HCEC 1CT (cell line): ENCODE measurements at places on chromosomes 1 and 21.
A peak's percentile ranks its signal among the peaks of the same experiment; 100 is the strongest.

GRCh38 chr1:58047265-58047858 lies 499.2 kb downstream of the OMA1 start:
- no peak for DNase-seq

DNA sequence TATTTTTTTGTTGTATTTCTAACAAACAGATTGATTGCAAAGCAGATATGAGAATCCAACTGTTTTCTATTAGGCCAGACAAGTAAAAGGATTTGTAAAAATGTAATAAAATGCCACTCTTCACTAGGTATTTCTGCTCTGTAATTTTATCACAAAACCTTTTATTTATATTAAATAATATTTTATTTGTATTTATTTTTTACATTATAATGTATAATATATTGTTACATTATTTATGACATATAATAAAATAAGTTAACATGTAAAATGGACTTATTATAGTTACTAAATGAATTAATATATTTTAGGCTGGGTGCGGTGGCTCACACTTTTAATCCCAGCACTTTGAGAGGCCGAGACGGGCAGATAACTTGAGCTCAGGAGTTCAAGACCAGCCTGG lies 12.7 kb upstream of the TNNI1 start:
- no peak for DNase-seq

DNA sequence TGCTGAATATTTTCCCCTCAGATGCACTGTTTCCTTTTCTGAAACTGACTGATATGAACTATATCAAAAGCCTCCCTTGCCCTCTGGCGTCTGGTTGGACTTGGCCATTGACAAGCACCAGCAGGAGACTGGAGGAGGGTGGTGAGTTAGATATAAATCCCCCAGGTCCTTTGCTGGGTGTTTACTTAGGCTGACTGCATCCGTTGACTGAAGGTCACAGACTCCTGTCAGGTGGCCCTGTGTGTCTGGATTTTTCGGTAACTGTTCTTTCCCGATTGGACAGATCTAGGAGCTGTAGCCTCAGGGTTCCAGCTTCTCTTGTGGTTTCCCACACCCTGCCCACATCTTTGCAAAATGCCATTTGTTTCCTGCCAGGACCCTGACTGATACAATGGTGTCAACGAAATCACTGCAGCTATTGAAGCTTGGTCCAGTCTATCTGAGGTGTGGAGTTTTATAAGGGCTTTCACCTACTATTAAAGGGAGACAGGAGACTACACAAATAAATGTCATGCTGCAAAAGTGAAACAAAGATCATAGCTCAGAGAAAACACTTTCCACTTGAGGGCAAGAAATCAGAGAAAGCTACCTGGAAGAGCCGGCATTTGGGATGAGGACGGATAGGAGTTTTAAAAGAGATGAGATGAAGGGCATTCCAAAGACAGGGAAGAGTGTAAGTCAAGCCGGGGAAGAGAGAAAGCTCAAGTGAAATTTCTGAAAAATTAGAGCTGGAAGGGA lies 1.5 kb upstream of the MAGI3 start:
- DNase-seq, result no peak

GRCh38 chr1:241695246-241696171 lies 43.4 kb downstream of the WDR64 start:
- peak; percentile 57 for DNase-seq

- no peak for DNase-seq
Measured at GRCh38 chr1:8370046-8370881, 52.4 kb downstream of the SLC45A1 start.

GRCh38 chr1:49356594-49356993 lies 579.9 kb upstream of the BEND5 start:
- DNase-seq, result no peak

DNA sequence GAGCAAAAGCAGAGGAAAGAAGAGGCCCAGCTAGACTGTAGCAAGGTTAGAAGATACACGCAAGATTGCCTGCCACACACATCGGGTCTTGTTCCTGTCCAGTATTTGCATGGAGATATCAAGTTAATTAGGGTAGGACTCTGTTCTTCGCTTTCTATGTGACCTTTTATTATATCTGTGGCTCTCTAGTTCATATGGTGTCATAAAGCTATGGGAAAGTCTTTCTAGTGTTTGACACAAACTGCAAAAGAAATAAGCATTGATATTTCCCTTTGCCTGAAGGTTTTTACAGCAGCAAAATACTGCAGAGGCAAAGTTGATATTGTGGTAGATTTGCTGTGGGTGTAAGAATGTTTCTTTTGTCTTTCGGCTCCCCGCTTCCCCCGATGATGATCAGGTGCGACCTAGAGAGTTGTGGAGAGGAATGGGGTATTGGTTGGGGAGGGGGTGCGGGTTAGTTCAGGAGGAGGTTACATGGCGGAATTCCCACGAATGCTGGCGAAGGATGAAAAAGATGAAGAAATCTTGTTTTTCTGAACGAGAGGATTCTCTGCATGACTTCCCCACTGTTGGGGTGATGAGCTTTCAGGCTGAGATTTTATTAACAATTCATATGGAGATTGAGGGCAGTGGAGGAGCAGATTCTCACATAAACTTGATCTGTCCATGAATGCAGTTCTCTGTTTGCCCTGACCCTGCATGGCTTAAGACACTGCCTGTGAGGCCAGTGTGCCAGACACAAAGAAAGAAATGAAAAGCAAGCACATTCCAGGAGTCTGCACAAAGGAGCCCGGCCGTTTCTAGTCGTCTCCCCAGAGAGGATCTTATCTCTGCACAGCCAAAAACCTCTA lies 550.2 kb downstream of the USP25 start:
- no peak for DNase-seq

- DNase-seq, result no peak
Measured at GRCh38 chr21:40300300-40300699, 433.1 kb downstream of the PCP4 start.

- no peak for DNase-seq
Measured at GRCh38 chr1:248215880-248216279, 15.3 kb upstream of the OR2M4 start.

GRCh38 chr1:4305526-4306301 lies 348.7 kb upstream of the AJAP1 start:
- DNase-seq, result no peak

DNA sequence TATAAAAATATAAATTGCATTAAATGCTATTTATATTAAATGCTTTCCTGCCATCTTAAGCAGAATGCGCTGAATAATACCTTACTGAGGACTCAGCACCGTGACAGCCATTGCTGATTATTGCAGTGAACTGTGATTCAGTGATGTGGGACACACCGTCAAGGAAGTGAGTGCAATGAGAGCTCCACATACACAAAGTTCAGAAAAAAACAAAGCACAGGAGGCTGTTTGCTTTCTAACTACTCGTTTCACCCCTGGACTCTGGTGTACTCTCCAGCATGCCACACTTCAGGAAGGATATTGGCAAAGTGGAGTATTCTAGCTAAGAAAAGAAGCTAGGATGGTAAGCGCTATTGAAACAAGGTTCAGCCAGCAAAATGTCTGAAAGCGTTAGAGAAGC lies 57.4 kb upstream of the CXADR start:
- DNase-seq, result no peak

DNA sequence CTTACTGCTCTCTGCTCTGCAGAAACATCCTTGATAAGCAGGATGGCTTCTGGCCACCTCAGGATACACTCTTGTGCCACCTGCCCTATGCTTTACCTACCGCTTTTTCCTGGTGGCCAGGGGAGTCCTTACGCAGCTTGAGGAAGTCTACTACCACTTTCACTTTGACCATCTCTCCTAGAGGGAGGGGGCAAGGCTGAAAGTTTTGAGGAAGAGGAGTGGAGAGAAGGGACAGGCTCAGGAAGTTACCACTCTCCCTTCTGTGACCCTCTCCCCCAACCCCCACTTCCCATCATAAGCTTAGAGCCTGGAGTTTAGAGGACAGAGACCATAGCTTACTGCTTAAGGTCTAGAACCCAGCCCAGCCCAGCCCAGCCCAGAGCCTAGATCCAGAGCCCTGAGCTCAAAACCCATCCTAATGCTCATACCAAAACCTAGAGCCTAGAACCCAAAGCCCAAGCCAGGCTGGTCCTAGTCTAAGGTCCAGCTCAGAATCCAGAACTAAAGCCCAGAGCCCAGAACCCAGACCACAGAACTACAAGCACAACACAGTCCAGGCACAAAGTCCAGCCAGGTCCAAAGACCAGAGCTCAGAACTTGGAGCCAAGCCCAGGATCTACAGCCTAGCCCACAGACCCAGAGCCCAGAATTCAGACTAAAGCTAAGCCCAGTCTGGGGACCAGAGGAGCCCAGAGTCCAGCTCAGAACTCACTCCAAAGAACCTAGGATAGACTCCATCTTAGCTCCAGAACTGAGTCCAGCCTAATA lies 18.0 kb upstream of the MFSD2A start:
- no peak for DNase-seq

DNA sequence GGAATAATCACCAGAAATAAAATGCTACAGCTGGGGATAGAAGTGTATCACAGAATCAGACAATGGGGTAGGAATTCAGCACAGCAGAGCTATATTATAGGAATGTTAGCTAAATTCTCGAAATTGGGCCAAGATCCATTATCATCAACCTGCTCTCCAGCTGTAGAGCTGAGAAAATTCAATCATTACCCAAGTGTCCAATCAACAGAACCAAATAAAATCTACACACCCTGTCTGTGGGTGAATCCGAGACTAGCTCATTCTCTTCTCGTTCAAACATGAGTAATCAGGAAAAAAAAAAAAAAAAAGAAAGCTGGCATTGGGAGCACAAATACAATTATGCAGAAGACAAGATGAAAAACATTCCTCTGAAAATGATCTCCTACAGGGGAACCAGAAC lies 119.2 kb downstream of the CDC7 start:
- no peak for DNase-seq

DNA sequence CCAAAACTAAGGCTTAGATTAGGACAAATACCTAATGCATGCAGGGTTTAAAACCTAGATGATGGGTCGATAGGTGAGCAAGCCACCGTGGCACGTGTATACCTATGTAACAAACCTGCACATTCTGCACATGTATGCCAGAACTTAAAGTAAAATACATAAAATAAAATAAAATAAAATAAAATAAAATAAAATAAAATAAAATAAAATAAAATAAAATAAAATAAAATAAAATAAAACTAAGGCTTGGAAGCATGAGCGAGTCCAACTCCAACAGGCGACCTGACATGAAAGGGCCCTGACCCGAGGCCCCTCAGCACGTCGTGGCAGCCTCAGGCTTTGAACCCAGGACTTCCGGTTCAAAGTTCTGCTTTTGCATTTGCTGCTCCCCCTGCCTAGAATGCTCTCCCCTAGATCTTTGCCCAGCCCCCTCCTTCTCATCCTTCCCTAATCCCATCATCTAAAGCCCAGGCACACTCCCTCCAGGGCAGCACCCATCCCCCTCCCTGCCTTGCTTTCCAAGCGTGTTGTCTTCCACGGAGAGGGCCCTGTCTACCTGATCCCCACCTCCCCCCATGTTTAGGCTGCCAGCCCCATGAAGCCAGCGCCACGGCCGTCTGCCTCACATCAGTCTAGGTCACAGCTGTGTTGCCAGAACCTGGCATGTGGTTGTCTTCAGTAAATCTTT lies 64.3 kb downstream of the TAS1R2 start:
- no peak for DNase-seq

DNA sequence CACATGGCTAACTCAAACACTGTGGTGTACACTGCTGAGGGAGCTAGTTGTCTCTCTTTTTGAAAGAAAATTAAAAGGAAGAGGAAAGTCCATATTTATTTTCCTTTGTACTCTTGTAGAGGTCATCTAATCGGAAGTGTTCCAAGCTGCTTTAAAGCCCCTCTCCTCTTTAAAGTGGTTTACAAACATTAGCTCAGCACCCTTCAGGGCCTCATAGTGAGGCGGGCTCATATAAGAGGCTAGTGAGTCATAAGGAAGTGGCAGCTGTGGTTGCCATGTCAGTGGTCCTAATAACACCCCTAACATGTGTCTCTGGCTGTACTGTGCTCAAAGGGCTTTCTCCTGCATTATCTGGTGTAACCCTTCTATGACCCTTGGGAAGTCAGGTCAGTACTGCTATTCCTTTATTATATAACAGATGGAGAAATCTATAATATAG lies 104.4 kb upstream of the SERBP1 start:
- peak; percentile 74 for DNase-seq

DNA sequence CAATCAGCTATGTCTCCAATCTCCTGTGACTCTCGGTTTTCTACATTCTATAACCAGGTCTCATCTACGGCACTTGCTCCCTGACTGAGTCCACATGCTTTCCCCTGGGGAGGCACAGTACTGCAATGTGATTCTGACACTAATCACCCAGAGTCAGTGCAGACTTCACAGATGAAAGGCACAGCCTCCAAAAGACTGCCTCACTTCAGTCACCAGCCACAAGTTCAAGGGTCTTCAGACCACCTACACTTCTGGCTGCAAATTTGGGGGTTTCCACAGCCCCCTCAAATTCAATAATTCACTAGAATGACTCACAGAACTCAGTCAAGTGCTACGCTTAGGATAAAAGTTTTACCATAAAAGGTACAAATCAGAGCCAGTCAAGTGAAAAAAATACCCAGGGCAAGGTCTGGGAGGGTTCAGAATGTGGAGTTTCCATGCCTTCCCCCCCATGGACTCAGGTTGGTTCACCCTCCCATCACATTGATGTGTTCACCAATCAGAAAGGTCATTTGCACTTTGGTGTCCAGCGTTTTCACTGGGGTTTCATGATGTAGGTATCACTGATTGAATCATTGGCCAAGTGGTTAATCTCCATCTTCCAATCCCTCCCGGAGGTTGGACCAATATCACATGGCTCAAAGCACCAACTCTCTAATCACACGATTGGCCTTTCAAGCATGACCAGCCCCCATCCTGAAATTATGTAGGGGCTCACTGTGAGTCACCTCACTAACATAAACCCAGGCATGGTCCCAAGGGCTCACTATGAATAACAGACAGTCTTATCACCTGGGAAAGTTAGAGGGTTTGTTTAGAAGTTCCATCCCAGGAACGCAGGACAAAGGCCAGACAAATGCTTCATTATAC lies 182.9 kb upstream of the CAMK1G start:
- DNase-seq, result no peak

DNA sequence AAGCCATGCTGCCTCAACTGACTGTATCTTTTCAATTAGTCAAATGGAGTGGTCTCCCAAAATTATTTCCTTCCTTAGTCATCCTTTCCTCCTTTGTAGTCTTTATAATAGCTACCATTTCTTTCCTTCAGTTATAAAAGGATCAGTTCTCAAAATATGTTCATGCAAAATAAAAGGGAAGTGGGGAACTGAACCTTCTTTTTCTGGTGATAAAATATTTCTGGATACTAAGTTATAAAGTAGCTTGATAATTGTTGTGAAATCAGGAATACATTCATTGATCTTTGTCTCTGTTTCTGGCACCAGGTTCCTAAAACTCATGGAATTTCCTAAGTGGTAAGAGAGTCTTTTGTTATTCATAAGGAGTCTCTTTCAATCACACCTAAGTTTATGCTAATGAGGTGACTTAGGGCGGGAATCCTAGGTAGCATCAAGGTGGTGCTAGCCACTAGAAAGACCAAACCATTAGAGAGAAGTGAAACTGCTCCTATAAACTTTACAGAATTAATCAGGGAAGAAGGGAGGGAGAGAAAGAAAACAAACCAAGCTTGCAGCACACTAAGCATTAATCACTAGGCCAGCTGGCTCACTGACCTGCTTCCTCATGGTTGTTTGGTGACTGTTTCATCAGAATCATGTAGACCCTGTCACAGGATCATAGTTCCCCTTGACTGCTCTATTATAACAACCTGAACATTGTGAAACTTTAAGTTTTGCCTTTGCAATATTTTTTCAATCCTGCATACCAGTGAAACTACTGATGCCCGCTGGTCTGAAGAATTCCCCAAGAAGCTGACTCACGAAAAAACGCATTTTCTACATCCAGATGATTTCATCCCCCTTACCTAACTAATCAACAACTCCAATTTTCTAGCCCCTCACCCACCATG lies 161.6 kb upstream of the PTBP2 start:
- peak; percentile 99 for DNase-seq
